ENCODE measurements at places on chromosomes 11 and 22. TPM values are rescaled to one million over a fixed set of nuclear protein-coding genes. Genes with fewer than 3 reads are reported as not detected.
A peak's percentile ranks its signal among the peaks of the same experiment; 100 is the strongest.

DNA sequence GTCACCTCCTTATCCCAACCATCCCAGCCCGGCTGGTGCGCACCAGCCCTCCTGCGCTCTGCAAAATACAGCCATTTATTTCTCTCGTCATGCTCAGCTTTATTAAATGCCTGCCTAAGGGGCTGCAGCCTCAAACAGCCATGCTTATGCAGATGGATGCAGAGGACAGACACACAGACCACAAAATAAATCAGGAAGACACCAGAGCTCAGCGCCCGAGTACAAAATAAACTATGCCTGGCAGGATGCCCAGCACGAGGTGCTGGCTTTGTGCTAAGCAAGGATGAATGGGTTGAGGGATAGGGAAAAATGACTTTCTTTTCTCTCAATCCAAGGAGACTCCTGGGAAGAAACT, 70.5 kb downstream of the RPUSD4 start:
- H3K4me1 ChIP-seq = no peaks in the 10 kb centered on the region
- H3K36me3 ChIP-seq = no peaks in the 10 kb centered on the region
- peaks cover 11% of the 10 kb centered on the region for H3K27me3 ChIP-seq
- no peak overlapping the region for H3K27ac ChIP-seq
- H3K4me3 ChIP-seq = no peak overlapping the region

DNA sequence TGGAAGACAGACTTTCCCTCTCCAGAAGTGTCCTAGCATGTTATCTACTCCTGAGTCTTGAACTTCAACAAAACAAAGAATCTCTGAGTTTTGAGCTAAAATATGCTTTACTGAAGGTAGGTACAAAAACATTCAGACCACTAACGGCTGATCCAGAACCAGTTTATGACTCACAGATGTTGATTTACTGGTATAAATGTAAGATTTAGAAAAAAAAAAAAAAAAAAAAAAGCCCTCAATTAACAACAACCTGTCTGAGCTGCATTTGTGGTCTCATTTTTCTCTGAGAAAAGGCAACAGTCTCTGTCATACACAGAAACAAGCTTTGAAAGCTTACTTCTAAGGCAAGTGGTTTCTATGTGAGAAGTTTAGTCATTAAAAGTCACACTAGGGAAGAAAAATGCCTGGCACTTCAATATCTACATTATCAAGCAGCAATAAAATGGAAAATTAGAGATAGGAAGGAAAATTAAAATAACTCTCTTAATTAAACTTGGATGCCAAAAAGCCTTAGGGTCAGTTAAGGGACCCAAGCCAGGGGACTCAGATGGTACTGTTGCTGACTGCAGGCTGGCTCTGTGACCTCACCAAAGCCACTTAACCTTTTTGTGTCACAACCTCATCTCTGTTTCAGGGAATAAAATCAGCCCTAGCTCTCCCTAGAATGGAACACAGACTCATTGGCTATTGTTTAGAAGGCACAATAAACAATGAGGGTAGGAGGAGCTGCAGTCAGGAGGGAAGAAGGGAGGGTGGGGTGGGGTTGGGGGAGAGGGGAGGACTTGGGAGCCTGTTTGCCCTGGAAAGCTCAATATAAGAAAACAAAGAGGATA, 61.7 kb downstream of the ETS1 start:
- H3K27ac ChIP-seq = peak overlapping the region; percentile 99
- no peak for DNase-seq
- H3K27me3 ChIP-seq = no peaks in the 10 kb centered on the region
- peaks cover 65% of the 10 kb centered on the region for H3K4me1 ChIP-seq
- H3K36me3 ChIP-seq = peaks cover 18% of the 10 kb centered on the region

DNA sequence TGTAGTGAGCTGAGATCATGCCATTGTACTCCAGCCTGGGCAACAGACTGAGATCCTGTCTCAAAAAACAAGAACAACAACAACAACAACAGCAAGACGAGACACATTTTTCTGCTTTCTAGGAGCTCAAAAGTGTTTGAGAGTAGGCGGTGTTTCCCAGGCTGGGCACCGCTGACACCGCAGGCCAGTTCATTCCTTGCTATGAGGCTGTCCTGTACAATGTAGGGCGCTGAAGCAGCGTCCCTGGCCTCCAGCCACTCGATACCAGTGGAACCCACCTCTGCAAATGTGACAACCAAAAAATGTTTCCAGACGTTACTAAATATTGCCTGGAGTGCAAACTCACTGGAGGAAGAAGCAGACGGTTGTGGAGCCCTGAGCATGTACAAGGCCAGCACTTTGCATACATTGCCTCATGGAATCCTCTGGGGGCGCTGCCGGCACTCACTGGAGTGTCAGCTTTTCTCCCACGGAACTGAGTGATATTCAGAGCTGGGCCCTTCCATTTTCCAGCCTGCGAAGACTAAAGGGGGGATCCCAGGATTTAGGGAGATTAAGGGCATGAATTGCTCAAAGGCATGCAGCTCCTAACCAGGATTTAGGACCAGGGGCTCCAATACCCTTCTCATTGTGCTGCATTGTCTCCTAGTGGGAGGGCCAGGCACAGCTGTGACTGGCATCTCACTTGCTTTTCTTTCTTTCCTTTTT, 5.8 kb upstream of the MIEF1 start:
- peak; percentile 59 for DNase-seq
- H3K4me1 ChIP-seq = peaks cover 14% of the 10 kb centered on the region
- no peak overlapping the region for H3K4me3 ChIP-seq
- no peaks in the 10 kb centered on the region for H3K27me3 ChIP-seq

DNA sequence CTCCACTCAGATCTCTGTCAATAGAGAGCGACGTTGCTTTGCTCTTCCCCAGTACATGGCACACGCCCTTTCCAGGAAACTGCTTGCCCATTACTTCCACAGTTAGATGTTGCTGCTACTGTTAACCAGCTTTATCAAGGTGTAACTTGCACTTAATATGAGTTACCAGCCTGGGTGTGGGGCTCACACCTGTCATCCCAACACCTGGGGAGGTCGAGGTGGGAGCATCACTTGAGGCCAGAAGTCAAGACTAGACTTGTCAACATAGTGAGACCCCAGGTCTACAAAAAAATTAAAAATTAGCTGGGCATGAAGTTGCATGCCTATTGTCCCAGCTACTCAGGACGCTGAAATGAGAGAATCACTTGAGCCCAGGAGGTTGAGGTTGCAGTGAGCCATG, 177.1 kb upstream of the B3GAT1 start:
- H3K4me1 ChIP-seq = no peaks in the 10 kb centered on the region
- DNase-seq = no peak

DNA sequence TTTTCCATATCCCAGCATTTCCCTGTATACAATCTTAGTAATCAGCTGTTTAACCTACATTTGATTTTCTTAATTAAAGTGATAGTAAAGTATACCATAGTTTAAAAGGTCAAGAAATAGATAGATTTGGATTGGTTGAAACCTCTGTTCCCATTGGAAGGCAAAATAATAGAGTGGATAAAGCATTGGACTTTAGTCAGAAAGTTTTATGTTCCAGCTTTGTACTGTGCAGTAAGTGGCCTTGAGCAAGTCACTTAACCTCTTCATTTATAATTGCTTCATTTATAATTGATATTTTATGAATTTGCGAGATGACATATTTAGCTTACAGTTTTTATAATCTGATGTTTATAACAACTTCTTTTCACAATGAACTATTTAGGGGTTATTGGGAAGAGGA, 3.6 kb downstream of the ZFP91 start:
- no peak overlapping the region for H3K27ac ChIP-seq
- DNase-seq = no peak
- peaks cover 6% of the 10 kb centered on the region for H3K27me3 ChIP-seq
- peak overlapping the region; percentile 90 for H3K4me3 ChIP-seq
- peaks cover 35% of the 10 kb centered on the region for H3K36me3 ChIP-seq
- peaks cover 51% of the 10 kb centered on the region for H3K4me1 ChIP-seq

GRCh38 chr11:120605469-120605868, 93.9 kb downstream of the GRIK4 start:
- no peak overlapping the region for H3K27ac ChIP-seq
- DNase-seq = no peak
- no peaks in the 10 kb centered on the region for H3K4me1 ChIP-seq
- no peak overlapping the region for H3K4me3 ChIP-seq
- H3K27me3 ChIP-seq = no peaks in the 10 kb centered on the region
- H3K36me3 ChIP-seq = no peaks in the 10 kb centered on the region

- DNase-seq = no peak
- peaks cover 5% of the 10 kb centered on the region for H3K4me1 ChIP-seq
- no peak overlapping the region for H3K27ac ChIP-seq
These were observed 12.8 kb downstream of the MAPK8IP2 start for GRCh38 chr22:50613291-50613981.

DNA sequence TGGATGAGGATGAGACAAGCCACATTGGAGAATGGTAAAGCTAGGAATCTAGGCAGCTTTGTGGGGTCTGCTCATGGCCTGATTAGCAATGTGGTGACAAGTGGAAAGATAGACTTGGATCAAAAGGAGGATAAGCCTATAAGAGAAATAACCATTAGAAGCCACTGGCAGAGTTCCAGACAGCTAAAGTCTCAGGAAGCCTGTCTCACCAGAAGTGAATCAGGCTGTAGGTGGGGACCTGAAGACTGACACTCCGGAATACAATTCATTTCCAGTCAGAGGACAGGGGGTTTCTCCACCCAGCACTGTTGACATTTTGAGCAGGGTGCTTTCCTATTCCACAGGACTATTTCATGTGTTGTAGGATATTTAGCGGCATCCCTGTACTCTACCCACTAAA, 129.7 kb downstream of the ARHGAP42 start:
- H3K27me3 ChIP-seq = no peaks in the 10 kb centered on the region
- no peak overlapping the region for H3K27ac ChIP-seq
- no peaks in the 10 kb centered on the region for H3K36me3 ChIP-seq
- no peak for DNase-seq
- no peak overlapping the region for H3K4me3 ChIP-seq
- no peaks in the 10 kb centered on the region for H3K4me1 ChIP-seq

- no peaks in the 10 kb centered on the region for H3K27me3 ChIP-seq
- H3K4me1 ChIP-seq = no peaks in the 10 kb centered on the region
- no peak overlapping the region for H3K4me3 ChIP-seq
- peaks cover 3% of the 10 kb centered on the region for H3K36me3 ChIP-seq
These were observed 15.3 kb downstream of the TUG1 start for GRCh38 chr22:30984317-30984716.

DNA sequence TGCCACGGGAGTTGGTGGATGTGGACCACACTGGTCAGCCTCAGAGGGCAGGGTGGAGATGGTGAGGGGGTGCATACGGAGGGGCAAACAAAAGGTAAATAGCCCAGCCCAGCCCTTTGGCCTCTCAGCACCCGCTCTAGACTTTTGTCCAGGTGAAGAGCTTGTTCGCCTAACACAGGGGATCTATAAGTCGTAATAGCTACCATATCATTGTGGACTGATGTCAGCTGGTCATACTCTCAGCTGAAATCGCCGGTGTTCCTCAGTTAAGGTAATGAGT, 27.0 kb upstream of the TREH start:
- H3K27me3 ChIP-seq = no peaks in the 10 kb centered on the region
- H3K27ac ChIP-seq = no peak overlapping the region
- DNase-seq = no peak
- H3K4me1 ChIP-seq = peaks cover 26% of the 10 kb centered on the region
- H3K36me3 ChIP-seq = no peaks in the 10 kb centered on the region

DNA sequence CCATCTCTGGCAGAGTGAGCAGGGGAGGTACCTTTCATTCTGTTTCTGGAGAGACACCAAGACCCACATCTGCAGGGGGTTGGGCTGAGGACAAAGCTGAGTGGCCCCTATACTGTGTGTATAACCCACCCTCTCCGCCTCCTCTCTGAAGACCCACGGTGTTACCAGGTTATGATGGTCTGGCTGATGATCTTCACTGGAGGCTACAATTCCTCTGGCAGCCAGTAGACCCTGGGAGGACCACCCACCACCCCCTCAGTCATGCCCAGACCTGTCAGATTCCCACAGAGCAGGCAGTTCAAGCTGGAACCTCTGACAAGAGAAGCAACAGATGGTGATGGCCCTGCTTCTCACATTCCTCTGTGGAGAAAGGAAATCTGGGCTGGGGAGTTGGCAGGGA, 11.4 kb upstream of the KCNJ1 start:
- DNase-seq = no peak
- peaks cover 13% of the 10 kb centered on the region for H3K27me3 ChIP-seq
- no peaks in the 10 kb centered on the region for H3K36me3 ChIP-seq
- H3K27ac ChIP-seq = no peak overlapping the region
- no peaks in the 10 kb centered on the region for H3K4me1 ChIP-seq

- DNase-seq = no peak
- no peak overlapping the region for H3K27ac ChIP-seq
- H3K36me3 ChIP-seq = no peaks in the 10 kb centered on the region
- H3K4me3 ChIP-seq = no peak overlapping the region
These were observed 19.4 kb downstream of the OR2AT4 start for GRCh38 chr11:75077316-75077715.

DNA sequence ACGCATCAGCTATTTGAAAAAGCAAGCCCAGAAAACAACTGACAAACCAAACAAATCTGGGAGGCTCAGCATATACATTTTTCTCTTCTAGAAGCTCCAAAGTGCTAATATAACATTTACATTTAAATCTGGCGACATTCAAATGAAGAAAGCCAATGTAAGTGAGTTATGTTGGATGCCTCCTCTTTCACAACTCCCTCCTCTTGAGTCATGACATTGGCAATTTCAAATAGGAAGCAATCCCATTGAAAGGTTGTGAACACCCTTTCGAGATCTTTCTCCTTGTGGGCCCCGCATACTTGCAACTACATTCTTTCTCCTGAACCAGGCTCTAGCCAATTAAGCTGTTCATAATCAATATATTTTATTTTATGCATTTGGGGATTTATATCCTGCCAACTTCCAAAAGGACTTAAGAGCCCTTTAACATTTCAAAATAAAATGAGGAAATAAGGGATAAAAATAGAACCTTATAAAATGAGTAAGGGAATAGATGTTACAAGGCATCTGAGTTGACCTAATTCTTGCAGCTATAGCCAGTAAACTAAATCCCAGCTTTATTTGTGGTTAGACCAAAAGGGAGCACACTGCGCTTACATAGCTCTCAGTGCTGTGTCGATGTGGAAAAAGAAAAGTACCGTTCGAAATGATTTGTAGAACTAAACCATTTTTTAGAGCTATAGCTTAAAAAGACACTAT, 129.5 kb upstream of the SESN3 start:
- H3K27ac ChIP-seq = no peak overlapping the region
- H3K4me3 ChIP-seq = no peak overlapping the region
- H3K27me3 ChIP-seq = no peaks in the 10 kb centered on the region
- DNase-seq = no peak
- peaks cover 7% of the 10 kb centered on the region for H3K4me1 ChIP-seq
- no peaks in the 10 kb centered on the region for H3K36me3 ChIP-seq

- H3K4me3 ChIP-seq = no peak overlapping the region
- peaks cover 3% of the 10 kb centered on the region for H3K4me1 ChIP-seq
- H3K36me3 ChIP-seq = no peaks in the 10 kb centered on the region
- no peak for DNase-seq
- peaks cover 4% of the 10 kb centered on the region for H3K27me3 ChIP-seq
- H3K27ac ChIP-seq = no peak overlapping the region
These were observed 5.7 kb downstream of the P2RX3 start for GRCh38 chr11:57343825-57344224.

The ART1 gene
- total RNA-seq = not detected

The TTC28 gene
- 1.0 TPM for total RNA-seq

The C1QTNF4 gene
- not detected for total RNA-seq

The SYT7 gene
- not detected for total RNA-seq

The PES1 gene
- 196 TPM for total RNA-seq

The MPEG1 gene
- 0.62 TPM for total RNA-seq
